ENCODE measurements at places on chromosomes 16 and 17.

DNA sequence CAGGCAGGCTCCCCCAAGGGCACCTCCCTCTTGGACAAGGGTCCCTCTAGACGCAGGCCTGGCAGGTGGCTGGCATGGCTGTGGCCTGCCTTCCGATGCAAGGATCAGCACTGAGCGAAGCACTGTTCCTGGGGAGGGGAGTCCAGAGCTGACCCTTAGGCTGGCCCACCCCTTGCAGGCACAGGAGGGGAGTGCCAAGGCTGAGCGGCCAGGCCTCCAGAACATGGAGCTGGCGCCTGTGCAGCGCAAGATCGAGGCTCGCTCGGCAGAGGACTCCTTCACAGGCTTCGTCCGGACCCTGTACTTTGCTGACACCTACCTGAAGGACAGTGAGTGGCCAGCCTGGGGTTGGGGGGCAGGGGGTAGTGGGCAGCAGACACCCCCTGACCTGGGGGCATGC, 16.8 kb upstream of the MYO15B start:
- DNase-seq: no peak

DNA sequence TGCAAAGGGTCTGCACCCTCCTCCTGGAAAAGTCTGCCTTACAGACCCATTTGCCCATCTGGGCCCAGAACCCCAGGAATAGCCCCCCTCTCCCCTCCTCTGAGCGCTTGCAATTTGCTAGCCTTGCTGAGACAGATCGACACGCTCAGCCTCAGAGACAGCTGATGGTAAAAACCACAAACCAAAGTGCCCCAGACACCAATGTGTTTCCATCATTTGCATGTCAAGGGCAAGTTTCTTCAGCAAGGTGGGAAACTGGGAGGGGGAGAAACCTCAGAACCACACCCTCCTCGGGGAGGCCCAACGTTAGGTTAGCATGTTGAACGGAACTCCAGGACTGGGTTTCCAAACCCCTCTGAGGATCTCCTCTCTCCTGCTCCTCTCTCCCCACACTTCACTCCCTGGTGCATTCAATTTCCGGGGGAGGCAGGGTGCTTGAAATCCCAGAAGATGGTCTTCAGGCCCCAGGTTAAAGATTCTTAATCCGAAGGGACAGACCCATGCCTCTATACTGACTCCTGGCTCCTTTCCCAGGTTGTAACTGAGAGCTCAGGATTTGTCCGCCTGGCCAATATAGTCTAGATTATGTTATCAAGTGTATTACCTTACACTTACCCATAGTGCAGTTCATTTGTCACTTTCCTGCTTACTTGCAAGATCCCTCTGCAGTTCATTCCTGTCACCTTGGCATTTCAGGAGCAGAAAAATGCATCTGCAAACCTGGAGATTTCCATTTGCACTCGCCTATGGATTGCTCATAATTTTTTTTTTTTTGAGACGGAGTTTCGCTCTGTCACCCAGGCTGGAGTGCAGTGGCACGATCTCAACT, 1.3 kb upstream of the CUEDC1 start:
- DNase-seq: no peak

DNA sequence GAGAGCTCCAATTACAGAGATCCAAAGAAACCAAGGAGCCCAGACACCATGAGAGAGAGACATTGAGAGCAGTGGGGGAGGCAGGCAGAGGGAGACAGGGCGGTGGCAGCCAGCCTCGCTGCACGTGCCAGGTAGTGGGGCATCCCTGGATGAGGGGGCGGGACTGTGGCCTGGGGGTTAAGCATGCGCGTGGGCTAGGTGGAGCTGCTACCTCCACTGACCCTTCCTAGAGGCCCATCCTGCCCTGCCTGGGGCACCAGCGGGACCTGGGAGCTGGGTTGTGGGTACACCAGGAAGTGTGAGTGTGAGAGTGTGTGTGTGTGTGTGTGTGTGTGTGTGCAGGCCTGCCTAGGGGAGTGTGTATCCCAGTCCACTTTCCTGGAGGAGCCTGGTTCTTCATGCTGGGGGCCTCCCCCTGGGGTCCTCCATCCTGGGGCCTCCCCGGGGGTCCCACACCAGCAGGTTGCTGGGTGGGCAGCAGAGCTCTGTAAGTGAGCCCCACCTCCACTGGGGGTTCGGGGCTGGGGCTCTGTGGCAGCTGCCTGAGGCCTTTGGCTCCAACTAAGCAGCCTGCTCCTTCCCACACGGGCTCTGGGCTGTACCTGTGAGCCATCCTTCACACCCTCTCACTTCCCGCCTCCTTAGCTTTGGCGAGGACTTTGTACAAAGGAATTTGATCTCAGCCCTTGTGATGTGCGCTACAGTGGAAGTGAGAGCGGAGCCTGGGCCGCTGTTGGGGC, 127.4 kb downstream of the IRF8 start:
- no peak for DNase-seq

DNA sequence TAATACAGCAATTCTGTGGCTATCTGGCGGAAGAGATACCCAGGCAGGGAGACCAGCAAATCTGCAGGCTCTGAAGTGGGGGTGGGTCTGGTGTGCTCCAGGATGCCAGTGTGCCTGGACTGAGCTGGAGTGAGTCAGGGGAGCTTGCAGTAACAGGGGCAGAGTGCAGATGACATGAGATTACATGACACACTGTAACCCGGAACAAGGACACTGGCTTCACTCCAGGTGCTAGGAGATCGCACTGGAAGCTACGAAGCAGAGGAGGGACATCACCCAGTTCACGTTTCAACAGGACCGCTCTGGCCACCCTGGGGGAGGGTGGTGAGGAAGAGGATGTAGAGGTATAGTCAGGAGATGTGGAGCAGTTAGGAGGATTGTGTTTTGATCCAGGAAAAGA, 475.6 kb downstream of the CDH13 start:
- DNase-seq: no peak

DNA sequence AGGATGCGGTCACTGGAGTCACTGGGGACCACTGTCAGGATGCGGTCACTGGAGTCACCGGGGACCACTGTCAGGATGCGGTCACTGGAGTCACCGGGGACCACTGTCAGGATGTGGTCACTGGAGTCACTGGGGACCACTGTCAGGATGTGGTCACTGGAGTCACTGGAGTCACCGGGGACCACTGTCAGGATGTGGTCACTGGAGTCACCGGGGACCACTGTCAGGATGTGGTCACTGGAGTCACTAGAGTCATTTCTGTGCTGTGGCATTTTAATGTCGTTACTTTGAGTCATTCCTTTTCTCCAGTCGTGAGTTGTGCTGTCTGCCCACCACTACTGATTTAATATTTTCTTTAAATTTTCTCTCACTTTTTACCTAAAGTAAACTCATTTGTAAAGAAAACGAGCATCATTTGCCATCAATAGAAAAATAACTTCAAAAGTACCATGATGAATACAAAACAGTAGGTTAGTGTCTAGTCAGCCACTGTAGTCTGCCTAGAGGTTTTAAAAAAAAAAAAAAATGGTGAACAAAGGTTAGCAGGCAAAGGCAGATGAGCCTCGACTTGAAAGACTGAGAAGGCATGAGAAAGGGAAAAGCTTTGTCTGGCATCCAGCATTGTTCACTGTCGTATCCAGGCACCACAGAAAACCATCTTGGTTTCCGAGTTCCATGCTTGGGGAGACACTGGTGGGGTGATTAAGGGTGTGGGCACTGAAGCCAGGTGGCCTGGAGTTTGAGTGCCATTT, 346.6 kb downstream of the SNX29 start:
- DNase-seq: peak; percentile 35

DNA sequence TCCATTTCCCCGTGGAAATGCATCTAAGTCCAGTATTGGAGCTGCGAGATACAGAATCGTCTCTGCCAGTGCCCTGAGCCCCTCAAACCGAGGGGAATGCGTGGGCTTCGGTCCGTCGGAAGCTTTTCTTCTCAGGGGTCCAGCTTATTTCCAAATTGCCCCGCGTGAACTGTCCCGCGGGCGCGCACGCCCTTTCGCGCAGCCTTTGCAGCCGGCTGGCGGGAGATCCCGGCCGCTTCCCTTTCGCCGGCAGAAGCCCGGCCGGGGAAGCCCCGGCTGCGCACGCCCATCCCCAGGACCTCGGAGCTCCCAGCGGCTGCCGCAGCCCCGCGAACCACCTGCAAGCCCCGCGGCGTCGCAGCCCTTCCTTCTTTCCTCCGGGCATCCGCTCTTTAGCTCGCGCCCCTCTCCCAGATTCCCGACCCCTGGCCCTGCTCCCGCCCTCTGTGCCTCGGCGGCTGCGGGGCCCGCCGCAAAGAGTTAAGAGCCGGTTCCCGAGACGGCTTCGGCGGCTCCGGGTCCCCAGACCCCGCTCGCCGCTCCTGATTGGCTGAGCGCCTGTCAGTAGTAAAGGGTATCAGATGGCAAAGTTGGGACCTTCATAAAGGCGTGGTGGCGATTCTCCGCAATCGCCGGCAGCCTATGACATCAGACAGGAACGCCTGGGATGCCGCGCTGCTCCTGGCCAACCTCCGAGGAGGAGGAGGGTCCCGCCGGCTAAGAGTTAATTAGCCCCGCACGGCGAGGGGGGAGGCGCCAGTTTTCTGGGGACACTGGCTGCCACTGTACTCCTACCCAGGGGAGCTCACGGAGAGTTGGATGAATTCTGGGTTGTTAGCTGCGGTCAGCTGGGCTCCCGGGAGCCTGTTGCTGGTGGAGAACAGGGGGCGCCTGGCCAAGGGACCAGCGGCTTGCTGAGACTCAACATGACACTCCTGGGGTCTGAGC, at the start of gene MYOCD:
MYOCD (plus strand) TSS at position 628 of the 948 bp plus-strand sequence; CDS start at position 927, 299 bp downstream.
- peak; percentile 93 for DNase-seq

GRCh38 chr16:51524555-51525373, 373.7 kb upstream of the SALL1 start:
- peak; percentile 74 for DNase-seq

DNA sequence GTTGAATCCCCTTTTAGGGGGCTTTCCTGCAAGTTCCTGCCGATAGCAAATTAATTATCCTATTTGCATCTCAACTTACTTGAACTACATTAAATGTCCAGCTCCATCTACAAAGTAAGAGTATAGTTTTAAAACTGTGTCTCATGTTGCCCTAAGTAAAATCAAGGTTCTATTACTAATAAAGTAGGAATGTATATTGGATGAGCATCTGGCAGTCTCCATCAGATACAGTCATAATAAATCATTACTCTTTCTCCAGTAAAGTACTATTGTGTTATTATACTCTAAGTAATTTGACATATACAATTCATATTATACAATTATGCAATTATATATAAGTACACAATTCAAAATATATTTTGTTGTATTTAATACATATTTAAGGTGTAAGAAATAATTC, 249.3 kb downstream of the CEP112 start:
- DNase-seq: peak; percentile 51

DNA sequence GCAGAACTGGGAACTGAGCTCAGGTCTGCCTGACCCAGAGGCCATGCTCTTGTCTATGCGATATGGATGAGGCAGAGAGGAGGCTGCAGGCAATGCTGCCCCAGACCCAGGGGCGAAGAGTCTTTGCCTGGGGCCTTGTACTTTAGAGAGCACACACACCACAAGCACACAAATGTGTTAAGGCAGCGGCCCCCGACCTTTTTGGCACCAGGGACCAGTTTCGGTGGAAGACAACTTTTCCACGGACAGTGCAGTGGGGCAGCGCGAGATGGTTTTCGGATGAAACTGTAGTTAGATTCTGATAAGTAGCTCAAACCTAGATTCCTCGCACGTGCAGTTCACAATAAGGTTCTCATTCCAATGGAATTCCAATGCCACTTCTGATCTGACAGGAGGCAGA, 6.7 kb downstream of the MT4 start:
- DNase-seq: no peak

DNA sequence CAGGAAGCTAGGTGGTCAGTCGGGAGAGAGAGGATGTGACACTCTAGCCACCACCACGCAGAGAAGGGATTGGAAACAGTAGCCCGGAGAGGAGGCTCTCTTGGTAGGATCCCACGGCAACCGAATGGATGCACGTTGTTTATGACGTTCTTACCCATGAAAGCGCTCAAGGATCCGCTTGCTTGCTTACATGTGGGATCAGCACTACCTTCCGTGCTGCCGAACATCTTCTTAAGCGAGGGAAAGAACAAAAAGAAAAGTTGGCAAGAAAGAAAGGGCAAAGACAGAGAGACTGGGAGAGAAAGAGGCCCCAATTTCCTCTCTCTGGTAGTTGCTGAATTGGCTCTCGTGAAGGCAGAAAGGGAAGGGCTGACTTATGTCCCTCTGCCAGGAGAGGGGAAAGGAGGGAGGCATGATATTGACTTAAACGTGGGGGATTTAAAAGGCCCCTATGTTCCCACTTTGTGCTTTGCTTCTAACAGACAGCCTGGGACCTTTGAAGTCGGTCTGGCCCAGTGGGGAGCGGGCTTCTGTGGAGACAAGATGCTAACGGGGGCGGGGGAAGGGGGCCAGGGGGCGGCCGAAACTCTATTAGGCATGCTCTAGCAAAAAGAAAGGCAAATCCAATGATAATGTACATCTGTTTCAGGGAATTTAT, 35.4 kb downstream of the SNX20 start:
- DNase-seq: no peak

- no peak for DNase-seq
These were observed 2.9 kb upstream of the RANGRF start for GRCh38 chr17:8285270-8286181.

DNA sequence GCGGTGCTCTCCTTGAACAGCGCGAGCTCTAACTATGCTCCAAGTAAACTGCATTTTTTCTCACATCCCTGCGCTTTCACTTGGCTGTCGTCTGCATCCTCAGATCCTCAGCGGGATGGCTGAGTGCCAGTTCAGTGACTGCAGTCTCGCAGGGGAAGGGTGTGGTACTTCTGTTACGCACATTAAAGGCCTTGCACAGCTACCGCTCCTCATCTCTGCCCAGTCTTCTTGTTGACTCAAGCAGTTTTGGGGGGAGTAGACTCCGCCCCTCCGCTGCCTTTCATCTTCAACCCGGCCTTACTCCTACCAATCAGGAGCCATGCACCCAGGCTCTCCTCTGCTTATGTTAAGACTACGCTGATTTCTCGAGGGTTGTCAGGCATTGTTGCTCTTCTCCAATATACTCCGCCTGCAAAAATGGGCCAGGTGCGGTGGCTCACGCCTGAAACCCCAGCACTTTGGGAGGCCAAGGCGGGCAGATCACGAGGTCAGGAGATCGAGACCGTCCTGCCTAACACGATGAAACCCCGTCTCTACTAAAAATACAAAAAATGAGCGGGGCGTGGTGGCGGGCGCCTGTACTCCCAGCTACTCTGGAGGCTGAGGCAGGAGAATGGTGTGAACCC, 10.0 kb downstream of the ATP5PD start:
- DNase-seq: peak; percentile 67

GRCh38 chr17:47855737-47856136, 4.8 kb upstream of the SP6 start:
- peak; percentile 27 for DNase-seq

GRCh38 chr16:14456793-14457481, 173.1 kb downstream of the PARN start:
- DNase-seq: peak; percentile 17

- DNase-seq: peak; percentile 4
These were observed 164.8 kb downstream of the HAPSTR1 start for GRCh38 chr16:9256196-9256595.

GRCh38 chr16:78515421-78515820, 416.0 kb downstream of the WWOX start:
- DNase-seq: no peak
